ENCODE measurements at places on chromosomes 7 and 10. TPM values are rescaled to one million over a fixed set of nuclear protein-coding genes. Genes with fewer than 3 reads are reported as not detected.

The CPEB3 gene
- total RNA-seq, result 11.0 TPM

The COL17A1 gene
- 119 TPM for total RNA-seq

The GRID1 gene
- total RNA-seq, result 0.61 TPM

The VWA2 gene
- 1.9 TPM for total RNA-seq

Measured in mucosa of descending colon (tissue), 3 donors.